ENCODE measurements at places on chromosomes 7 and 10.

- DNase-seq: no peak
Measured at GRCh38 chr10:129656642-129657041, 189.6 kb downstream of the MGMT start.

DNA sequence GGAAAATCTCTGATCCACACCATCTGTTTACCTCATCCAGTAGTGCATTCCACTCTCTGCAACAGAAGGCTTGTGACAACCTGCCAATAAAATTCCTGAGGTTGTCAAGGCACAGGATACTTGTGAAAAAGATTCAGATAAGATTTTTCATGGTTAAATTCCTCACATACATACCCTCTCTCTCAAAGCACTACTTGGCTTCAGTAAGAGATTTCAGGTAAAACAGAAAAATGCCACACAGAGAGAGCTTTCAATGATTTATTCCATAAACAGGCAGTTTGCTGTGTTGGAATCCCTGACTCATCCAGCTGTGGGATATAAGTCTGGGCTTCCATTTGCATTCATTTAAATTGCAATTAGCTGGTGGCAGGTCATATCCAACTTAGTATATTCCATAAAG is 99.7 kb upstream of the CAV2 start:
- DNase-seq: no peak

DNA sequence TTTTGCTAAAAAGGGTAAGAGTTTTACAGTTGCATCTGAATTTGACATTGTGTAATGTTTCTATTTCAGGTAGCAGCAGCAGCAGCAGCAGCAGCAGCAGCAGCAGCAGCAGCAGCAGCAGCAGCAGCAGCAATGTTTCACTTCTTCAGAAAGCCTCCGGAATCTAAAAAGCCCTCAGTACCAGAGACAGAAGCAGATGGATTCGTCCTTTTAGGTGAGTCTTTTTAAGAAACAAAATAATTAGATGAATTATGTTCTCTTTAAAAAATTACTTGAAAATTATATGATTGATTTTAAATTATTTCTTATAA is 32.6 kb downstream of the UMAD1 start:
- no peak for DNase-seq

DNA sequence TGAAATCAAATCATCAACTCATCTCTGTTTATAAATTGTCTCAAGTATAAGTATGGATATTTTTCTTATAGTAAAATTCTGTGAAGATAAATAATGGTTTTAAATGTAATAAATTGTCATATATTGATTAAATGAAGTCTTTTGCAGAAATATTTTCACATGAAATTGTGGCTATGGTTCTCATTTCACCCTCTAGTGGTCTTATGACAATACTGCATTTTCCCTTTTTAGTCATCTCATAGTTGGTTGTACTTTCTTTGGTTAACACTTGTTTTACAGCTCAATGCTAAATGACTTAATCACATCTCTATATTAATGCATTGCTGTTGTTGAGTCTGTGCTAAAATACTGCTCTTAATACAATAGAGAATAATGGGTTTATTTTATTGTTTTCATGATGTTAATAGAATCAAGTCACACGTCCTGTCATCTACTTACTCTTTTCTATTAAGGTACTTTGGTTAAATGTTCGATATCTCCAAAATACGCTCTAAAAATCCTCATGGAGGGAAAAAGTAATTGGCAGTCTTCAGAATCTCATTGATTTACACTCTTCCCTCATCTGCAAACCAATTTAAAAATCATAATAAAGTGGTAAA is 38.0 kb upstream of the CACNA2D1 start:
- no peak for DNase-seq

DNA sequence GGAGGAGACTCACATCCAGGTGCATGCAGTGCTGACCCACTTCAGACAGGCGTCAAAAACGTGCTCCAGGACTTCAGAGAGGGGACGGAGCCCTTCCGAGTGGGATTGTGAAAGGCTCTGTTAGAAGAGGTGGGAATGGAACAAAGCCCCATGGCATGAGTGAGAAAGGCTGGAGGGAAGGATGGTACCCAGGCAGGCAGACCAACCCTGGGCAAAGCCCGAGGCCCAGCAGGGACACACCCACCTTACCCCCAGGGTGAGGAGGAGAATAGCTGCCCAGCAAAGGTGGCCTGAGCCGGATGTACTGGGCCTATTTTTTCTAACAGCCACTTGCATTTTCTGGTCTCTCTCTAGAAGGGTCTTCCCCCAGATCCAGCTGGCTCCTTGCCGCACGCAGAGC is 14.8 kb downstream of the CHAT start:
- DNase-seq: no peak

GRCh38 chr7:98779800-98780587 is 89.8 kb downstream of the TMEM130 start:
- DNase-seq: no peak

- no peak for DNase-seq
Measured at GRCh38 chr7:94288096-94288495, 106.6 kb upstream of the COL1A2 start.

GRCh38 chr7:112946350-112946749 is 140.3 kb downstream of the GPR85 start:
- no peak for DNase-seq

- no peak for DNase-seq
Measured at GRCh38 chr7:22429386-22429785, 70.6 kb downstream of the STEAP1B start.

- no peak for DNase-seq
Measured at GRCh38 chr7:151777495-151777880, 99.4 kb downstream of the PRKAG2 start.

GRCh38 chr7:86720306-86720705 is 76.6 kb downstream of the GRM3 start:
- DNase-seq: no peak

GRCh38 chr7:65295409-65295808 is 78.2 kb upstream of the ZNF92 start:
- DNase-seq: no peak

GRCh38 chr7:14457568-14458453 is 444.7 kb downstream of the DGKB start:
- DNase-seq: peak; percentile 53

- no peak for DNase-seq
Measured at GRCh38 chr10:67834375-67834774, 3.6 kb downstream of the DNAJC12 start.

- DNase-seq: no peak
Measured at GRCh38 chr7:127758105-127758504, 106.1 kb downstream of the SND1 start.

DNA sequence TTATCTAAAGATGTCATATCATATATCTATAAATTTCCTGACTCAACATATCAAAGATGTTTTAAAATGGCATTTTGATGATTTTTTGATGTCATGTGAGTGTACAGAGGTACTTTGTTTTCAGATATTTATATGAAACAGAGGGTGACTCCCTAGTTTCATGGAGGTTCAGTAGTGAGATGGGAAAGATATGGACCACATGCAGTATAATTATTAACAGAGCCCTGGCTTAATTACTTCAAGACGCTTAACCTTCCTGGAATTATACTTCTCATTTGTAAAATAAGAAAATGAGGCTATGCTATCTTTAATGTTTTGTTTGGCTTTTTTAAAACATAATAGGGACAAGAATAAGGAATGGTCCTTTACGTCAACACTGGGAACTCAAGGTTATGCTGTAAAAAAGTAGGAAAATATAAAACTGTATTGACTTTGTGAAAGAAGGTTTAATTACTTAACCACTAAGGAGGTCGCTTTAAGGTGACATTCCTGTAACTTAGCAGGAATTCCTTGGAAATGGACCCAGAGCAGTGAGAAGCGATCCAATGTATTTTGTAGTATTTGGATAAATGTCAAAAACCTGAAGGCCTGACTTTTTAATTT is 821.0 kb upstream of the IGFBP3 start:
- DNase-seq: no peak

GRCh38 chr7:92557249-92557648 is 28.7 kb downstream of the RBM48 start:
- DNase-seq: no peak

GRCh38 chr10:65394502-65395297 is 1531.1 kb upstream of the LRRTM3 start:
- no peak for DNase-seq

DNA sequence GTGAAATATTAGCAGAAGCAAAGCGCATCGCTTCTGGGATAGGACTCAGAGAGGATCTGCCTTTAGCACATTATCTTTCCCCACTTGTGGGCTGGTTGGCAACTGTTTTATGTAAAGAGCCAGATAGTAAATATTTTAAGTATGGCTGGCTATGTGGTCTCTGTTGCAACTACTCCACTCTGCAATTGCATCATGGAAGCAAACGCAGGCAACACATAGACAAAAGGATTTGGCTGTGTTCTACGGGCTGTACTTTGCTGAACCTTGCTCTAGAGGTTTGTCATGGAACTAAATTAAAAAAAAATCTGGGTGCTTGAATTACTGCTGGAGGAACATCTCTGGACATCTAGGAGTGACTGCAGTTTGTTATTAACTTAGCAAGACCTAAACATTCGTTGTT is 307.8 kb upstream of the TPK1 start:
- no peak for DNase-seq

DNA sequence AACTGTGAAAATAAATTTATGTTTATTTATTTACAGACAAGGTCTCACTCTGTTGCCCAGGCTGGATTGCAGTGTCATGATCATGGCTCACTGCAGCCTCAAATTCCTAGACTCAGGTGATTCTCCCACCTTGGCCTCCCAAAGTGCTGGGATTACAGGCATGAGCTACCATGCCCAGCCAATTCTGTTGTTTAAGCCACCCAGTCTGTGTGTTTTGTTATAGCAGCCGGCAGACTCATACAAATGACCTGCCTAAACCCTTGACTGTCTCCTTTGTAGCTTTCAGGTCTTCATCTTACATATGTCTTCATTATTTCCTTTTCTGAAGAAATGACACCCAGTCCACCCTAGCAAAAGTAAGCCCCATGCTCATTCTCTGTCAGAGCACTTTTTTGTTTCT is 43.8 kb upstream of the KMT2C start:
- no peak for DNase-seq

- no peak for DNase-seq
Measured at GRCh38 chr7:133511708-133512107, 258.8 kb downstream of the EXOC4 start.

- DNase-seq: peak; percentile 38
Measured at GRCh38 chr7:55477781-55478374, 94.4 kb downstream of the VOPP1 start.

- DNase-seq: no peak
Measured at GRCh38 chr7:135970682-135971365, 6.3 kb downstream of the MTPN start.

DNA sequence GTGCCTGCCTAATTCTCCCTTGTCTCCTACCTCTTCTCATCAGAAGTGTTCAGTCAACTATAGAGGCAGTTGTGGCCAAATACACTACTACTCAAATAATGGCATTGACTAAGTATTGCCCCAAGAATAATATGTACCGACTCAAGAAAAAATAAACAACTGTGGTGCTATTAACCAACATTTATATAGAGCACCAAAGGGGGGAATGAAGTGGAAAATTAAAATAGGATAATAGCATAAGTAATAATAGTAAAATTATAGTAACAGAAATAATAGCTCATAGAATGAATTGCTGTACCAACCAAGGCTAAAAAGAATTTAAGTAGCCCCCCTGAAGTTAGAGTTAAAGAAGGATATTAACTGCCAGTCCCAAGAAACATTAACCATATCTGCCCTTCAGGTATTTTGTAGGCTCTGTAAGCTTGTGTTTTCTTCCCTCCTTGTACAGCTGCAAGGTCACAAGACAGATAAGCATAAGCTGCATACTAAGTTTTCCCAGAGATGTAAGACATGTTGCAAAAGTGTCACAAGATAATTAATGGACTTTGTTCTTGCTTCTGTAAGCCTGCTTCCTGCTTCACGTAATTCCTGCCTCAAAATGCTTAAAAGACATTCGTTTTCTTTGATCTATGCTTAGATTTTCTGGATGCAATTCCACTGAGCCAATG is 10.9 kb upstream of the CYREN start:
- no peak for DNase-seq

GRCh38 chr10:17882557-17882956 is 69.2 kb upstream of the SLC39A12 start:
- DNase-seq: no peak

- no peak for DNase-seq
Measured at GRCh38 chr7:151434549-151434948, 5.4 kb downstream of the CRYGN start.

GRCh38 chr7:91198371-91198770 is 65.9 kb upstream of the FZD1 start:
- no peak for DNase-seq

DNA sequence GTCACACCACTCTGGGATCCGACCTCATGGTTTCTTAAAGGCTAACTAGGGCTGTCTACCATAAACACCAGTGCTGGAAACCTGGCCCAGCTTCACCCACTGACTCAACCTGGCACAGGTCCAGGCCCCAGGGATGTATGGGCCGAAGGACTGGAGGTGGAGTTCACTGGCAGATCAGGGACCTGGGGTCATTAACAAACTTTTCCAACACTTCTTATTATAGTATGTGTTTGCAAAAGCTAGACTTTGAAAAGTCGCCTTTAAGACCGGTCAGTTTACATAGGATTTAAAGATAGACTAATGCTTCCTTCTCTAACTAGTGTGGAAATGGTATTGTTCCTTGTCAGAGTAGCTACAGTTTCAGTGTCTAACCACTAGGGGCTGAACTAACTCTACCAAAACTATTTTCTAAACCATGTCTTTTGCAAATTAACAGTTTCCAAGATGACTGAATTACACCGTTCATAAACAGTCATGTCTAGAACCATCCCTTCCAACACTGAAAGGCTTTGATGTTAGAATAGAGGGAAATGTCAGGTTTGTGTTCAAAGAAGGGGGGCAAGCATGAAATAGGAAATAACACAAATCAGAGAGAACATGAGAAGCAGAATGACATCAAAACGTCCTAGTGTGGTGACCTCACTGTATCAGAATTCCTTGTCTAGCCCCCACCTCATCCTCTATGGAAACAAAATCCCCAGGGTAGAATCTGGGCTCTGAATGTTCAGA is 29.7 kb downstream of the STN1 start:
- peak; percentile 62 for DNase-seq
